ENCODE measurements at places on chromosomes 4 and X. TPM values are rescaled to one million over a fixed set of nuclear protein-coding genes. Genes with fewer than 3 reads are reported as not detected.

Gene USO1
- total RNA-seq = 20.6 TPM

Gene ITIH6
- not detected for total RNA-seq

Gene ACOX3
- 23.3 TPM for total RNA-seq

Gene SCARB2
- 84.0 TPM for total RNA-seq

- DNase-seq = no peak
Observed at GRCh38 chrX:68492583-68492982, 6.3 kb upstream of the YIPF6 start.

DNA sequence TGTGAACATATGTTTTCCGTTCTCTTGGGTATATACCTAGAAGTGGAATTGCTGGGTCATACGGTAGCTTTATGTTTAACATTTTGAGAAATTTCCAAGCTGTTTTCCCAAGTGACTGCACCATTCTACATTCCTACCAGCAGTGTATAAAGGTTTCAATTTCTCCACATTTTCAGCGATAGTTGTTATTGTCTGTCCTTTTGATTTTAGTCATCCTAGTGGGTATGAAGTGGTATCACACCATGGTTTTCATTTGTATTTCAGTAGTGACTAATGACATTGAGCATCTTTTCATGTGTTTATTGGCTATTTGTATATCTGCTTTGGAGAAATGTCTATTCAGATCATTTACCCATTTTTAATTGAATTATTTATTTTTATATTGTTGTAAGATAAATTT is 2.4 kb downstream of the PPEF1 start:
- no peak for DNase-seq

All from stomach (tissue), 19 donors.